ENCODE measurements at places on chromosomes 1 and 21. TPM values are rescaled to one million over a fixed set of nuclear protein-coding genes. Genes with fewer than 3 reads are reported as not detected.

- H3K4me1 ChIP-seq: peaks cover 61% of the 10 kb centered on the region
- H3K27me3 ChIP-seq: peaks cover 57% of the 10 kb centered on the region
- H3K4me3 ChIP-seq: peak overlapping the region; percentile 66
- no peak for DNase-seq
- H3K36me3 ChIP-seq: no peaks in the 10 kb centered on the region
Observed at GRCh38 chr1:155125946-155126555, 1.6 kb upstream of the EFNA1 start.

MAP7D1 gene
- total RNA-seq: 123 TPM

- peaks cover 46% of the 10 kb centered on the region for H3K4me1 ChIP-seq
- H3K36me3 ChIP-seq: no peaks in the 10 kb centered on the region
- peak overlapping the region; percentile 45 for H3K27ac ChIP-seq
- H3K27me3 ChIP-seq: no peaks in the 10 kb centered on the region
- DNase-seq: no peak
Observed at GRCh38 chr1:234836045-234836681, 226.2 kb upstream of the IRF2BP2 start.

DNA sequence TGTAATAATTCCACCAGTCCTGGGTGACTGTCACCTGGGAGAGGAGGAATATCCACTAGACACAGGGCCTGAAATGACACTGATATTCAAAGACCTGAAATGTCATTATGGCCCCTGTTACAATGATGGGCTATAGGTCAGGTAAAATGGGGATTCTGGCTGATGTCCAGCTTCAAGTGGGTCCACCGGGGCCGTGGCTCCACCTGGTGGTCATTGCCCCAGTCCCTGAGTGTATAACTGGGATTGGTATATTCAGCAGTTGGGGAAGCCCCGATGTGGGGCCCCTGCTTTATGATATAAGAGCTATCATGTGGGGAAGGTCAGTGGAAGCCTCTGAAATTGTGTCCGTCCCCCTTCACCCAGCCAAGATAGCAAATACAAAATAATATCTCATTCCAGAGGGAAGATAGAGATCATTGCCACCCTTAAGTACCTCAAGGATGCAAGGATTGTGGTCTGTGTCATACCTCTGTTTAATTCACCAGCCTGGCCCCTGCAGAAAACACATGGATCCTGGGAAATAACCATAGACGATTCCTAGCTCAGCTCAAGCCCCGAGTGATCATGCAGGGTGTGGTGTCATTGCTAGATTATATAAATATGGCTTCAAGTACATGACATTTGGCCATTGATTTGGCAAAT lies 19.4 kb downstream of the PLEKHO1 start:
- H3K4me1 ChIP-seq: peaks cover 27% of the 10 kb centered on the region
- H3K27ac ChIP-seq: no peak overlapping the region
- H3K4me3 ChIP-seq: no peak overlapping the region

SLC2A1 gene
- 10.5 TPM for total RNA-seq

GRCh38 chr21:41948078-41948895 lies 5.5 kb downstream of the C2CD2 start:
- H3K4me1 ChIP-seq: peaks cover 29% of the 10 kb centered on the region
- H3K27ac ChIP-seq: no peak overlapping the region
- no peak overlapping the region for H3K4me3 ChIP-seq
- H3K36me3 ChIP-seq: no peaks in the 10 kb centered on the region

DNA sequence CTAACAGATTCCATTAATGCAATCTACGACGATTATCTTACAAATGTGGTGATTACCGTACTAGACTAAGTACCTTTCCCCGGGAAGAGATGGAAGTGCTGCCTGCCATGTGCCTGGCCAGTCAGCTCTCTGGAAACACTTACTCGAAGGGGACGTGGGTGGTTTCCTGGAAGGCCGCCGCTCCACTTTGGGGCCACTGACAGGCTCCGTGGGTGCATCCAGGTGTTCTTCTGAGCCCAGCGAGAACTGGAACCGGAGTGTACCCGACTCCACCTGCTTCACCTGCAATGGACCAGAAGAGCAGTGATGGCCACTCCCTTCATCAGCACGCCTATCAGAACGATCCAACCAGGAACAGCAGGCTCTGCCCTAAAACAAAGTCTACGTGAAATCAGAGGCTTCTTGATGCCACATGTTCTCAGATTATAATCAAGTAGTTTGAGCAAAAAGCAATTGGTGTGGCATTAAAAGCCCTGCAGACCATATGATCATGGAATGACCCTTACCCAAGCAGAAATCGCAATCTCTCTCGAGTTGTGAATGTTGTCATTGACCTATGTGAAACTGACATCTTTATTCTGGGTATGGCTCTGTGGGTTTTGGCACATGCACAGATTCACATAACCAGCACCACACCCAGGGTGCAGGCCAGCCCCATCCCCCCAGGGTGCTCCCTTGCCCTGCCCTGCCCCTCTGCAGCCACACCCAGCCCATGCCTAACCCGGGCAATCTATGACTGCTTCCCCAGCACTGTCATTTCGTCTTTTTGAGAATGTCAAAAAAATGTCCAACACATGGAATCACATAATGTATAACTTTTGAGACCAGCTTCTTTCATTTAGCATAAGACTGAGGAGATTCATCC lies 64.5 kb downstream of the NPHP4 start:
- H3K4me1 ChIP-seq: no peaks in the 10 kb centered on the region
- H3K27me3 ChIP-seq: no peaks in the 10 kb centered on the region
- no peak overlapping the region for H3K4me3 ChIP-seq
- H3K27ac ChIP-seq: no peak overlapping the region
- DNase-seq: no peak
